Activated naive CD8-positive, alpha-beta T cell treated with anti-CD3 and anti-CD28 coated beads, Interleukin-2, amount 10 ng/mL, durations not matched to agents 7 days and 5 days (primary cell): ENCODE measurements at places on chromosomes 1 and 21. TPM values are rescaled to one million over a fixed set of nuclear protein-coding genes. Genes with fewer than 3 reads are reported as not detected.

GRCh38 chr1:20102875-20103274 is 16.5 kb downstream of the PLA2G2D start:
- H3K4me3 ChIP-seq = no peak overlapping the region
- H3K27me3 ChIP-seq = peaks cover 14% of the 10 kb centered on the region
- no peaks in the 10 kb centered on the region for H3K36me3 ChIP-seq
- H3K4me1 ChIP-seq = peaks cover 2% of the 10 kb centered on the region
- DNase-seq = no peak

GRCh38 chr1:222252788-222253187 is 295.1 kb downstream of the HHIPL2 start:
- no peak for DNase-seq
- no peaks in the 10 kb centered on the region for H3K4me1 ChIP-seq
- H3K27ac ChIP-seq = no peak overlapping the region
- no peaks in the 10 kb centered on the region for H3K36me3 ChIP-seq
- no peak overlapping the region for H3K4me3 ChIP-seq

GRCh38 chr1:171221665-171222591 is 26.4 kb upstream of the FMO1 start:
- peaks cover 3% of the 10 kb centered on the region for H3K27me3 ChIP-seq
- H3K4me1 ChIP-seq = peaks cover 1% of the 10 kb centered on the region
- H3K36me3 ChIP-seq = no peaks in the 10 kb centered on the region
- H3K4me3 ChIP-seq = no peak overlapping the region

GJC2 gene
- total RNA-seq = 7.7 TPM

DNA sequence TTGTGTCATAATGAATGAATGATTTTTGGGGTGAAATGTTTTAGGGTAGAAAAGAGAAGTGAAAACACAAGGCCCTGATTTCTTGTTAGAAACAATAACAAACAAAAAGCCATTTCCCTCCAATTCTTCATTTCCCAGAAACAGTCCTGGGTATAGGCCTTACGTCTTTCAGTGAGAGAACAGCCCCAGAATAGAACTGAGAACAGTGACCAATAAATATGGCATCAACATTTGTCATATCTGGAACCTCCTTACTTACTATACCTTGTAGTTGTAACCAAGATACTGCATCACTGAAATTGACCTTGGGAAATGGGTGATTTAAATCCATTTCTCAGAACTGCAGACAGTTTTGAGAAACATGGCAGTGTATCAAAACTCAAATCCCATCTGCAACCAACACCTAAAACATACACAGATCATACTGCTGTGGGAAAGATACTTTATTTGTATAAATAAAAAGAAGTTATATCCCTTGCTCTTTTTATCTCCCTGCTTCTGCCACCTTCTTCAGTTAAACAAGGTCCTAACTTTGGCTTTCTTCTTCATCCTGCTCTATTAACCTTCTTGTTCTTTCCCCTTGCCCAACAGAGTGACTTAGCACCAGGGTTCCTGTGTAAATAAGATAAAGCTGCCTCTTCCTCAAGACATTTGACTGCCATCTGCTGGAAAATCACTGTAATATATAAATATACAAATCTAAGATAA is 19.5 kb downstream of the XKR8 start:
- H3K36me3 ChIP-seq = peaks cover 6% of the 10 kb centered on the region
- no peak overlapping the region for H3K4me3 ChIP-seq
- no peaks in the 10 kb centered on the region for H3K4me1 ChIP-seq
- no peak overlapping the region for H3K27ac ChIP-seq
- no peak for DNase-seq
- no peaks in the 10 kb centered on the region for H3K27me3 ChIP-seq

DNA sequence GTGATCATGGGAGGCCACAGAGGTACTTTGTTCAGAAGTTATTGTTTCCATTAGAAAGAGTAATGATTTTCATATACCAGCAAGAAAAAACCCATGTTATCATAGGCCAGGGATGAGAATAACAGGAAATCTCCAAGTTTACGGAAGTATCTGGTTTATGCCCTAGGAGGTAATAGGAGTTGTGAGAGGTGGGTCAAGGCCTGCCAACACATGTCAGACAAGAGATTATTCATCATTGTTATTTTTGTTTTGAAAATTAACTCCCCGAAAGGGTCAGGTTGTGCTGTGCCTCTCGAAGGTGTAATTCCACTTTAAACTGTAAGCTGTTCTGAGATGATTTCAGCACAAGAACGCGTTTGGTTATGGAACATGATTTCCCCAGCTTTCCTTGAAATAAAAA is 218.4 kb downstream of the CAMTA1 start:
- H3K27me3 ChIP-seq = peaks cover 7% of the 10 kb centered on the region
- no peak for DNase-seq
- H3K36me3 ChIP-seq = no peaks in the 10 kb centered on the region
- no peak overlapping the region for H3K27ac ChIP-seq
- no peaks in the 10 kb centered on the region for H3K4me1 ChIP-seq

GRCh38 chr1:114669562-114670082 is at the start of gene DENND2C:
TSS of gene DENND2C (minus strand) at chr1:114670049. CDS start at chr1:114625984, 44,065 bp downstream.
- H3K27ac ChIP-seq = peak within 1 kb of the TSS; percentile 68
- no peak for DNase-seq
- peaks cover 41% of the 10 kb centered on the region for H3K27me3 ChIP-seq
- H3K36me3 ChIP-seq = no peaks in the 10 kb centered on the region

DNA sequence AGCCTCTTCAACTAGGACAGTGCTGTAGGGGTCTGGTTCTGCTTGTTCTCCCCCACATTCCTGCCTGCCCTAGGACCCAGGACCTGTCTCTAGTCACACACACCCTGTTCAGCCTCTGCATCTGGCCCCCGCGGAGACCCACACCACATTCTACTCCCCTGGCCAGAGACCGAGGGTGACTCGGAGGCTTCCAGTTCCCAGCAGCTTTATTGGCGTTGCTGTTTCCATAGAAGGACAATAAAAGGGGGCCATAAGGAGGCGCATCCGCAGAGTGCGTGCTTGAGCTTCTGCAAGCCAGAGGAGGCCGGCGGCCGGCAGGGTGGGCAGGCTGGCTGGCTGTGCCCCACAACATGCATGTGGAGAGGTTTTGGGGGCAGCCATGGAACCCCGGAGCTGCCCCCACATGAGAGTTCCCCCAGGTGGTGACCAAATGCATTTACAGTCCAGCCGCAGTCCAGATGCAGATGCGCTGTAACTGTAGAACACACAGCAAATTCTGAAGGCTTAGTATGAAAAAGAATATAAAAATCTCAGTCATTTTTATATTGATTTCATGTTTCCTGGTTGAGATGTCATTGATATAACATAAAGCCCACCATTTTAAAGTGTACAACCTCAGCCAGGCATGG is 52.4 kb downstream of the PDE9A start:
- H3K27ac ChIP-seq = no peak overlapping the region
- H3K27me3 ChIP-seq = no peaks in the 10 kb centered on the region
- H3K4me3 ChIP-seq = no peak overlapping the region
- no peaks in the 10 kb centered on the region for H3K4me1 ChIP-seq
- no peaks in the 10 kb centered on the region for H3K36me3 ChIP-seq
- DNase-seq = no peak
